ENCODE measurements at places on chromosomes 5 and 9.

DNA sequence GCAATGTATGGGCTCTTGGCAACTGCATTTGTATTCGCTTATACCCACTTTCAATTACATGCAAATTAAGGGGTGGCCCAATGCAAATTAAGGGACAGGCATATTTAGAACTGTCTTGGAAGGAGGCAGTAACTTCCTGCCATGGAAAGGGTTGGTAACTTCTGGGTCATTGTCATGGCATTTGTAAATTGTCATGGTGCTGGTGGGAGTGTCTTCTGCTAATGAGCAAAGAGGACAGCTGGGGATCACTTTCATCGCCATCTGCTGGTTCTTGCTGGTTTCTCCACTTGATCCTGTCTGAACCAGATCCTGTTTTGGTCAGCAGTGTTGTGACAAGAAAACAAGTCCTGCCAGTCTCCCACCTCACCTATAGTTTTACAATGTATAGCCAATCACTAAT, 23.3 kb upstream of the UGT3A2 start:
- peak; percentile 39 for DNase-seq

DNA sequence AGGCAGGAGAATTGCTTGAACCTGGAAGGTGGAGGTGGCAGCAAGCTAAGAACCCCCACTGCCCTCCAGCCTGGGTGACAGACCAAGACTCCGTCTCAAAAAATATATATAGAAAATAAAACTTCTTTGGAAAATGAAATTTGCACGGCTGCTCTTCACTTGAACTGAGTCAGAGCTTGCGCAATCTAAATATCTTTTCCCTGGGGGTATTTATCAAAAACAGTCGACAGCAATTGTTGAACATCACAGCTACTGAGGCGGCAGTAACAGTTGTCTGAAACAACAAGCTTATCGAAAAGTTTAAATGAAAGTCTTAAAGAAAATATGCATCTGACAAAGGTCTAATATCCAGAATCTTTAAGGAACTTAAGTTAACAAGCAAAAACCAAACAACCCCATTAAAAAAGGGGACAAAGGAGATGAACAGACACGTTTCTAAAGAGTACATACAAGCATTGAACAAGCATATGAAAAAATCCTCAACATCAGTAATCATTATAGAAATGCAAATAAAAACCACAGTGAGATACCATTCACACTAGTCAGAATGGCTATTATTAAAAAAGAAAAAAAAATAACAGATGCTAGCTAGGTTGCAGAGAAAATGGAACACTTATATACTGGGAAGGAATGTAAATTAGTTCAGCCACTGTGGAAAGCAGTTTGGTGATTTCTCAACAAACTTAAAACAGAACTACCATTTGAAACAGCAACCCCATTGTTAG, 153.6 kb upstream of the CDH9 start:
- peak; percentile 54 for DNase-seq

DNA sequence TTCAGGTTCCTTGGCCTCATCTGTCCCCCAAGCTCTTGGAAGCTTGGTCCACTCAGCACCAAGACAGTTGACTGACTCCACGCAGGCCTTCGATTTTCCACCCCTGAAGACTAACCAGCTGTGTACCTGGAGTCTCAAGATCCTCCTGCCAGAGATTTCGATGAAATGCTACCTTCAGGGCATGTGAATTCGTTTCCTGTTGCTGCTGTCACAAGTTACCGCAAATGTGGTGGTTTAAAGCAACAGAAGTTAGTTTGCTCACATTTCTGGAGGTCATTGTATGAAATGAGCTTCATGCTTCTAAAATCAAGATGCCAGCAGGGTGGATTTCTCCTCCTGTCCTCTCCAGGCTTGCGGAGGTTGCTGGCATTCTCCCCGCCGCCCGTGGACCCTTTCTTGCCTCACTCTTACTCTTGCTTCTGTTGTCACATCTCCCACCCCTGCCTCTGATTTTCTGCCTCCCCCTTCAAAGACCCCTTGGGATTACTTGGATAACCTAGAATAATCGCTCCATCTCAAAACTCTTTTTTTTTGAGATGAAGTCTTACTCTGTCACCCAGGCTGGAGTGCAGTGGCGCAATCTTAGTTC, 27.6 kb upstream of the RETREG1 start:
- DNase-seq, result no peak

GRCh38 chr5:123875561-123876275, 363.7 kb downstream of the CSNK1G3 start:
- DNase-seq, result no peak

- no peak for DNase-seq
Observed at GRCh38 chr5:5188376-5189050, 48.4 kb downstream of the ADAMTS16 start.

- no peak for DNase-seq
Observed at GRCh38 chr9:132840980-132841379, 37.1 kb downstream of the AK8 start.

Measured in AG10803 (cell line).